ENCODE measurements at places on chromosomes 1 and 21. TPM values are rescaled to one million over a fixed set of nuclear protein-coding genes. Genes with fewer than 3 reads are reported as not detected.
A peak's percentile ranks its signal among the peaks of the same experiment; 100 is the strongest.

Gene GNG4
- 2.9 TPM for total RNA-seq

Gene DNAI4
- total RNA-seq = 24.3 TPM

Gene TTLL10
- total RNA-seq = 0.33 TPM

- no peaks in the 10 kb centered on the region for H3K36me3 ChIP-seq
- H3K4me3 ChIP-seq = no peak overlapping the region
- DNase-seq = no peak
- no peaks in the 10 kb centered on the region for H3K27me3 ChIP-seq
- no peaks in the 10 kb centered on the region for H3K4me1 ChIP-seq
- H3K27ac ChIP-seq = peak overlapping the region; percentile 85
Measured at GRCh38 chr1:31434979-31435378, 22.0 kb downstream of the SERINC2 start.

DNA sequence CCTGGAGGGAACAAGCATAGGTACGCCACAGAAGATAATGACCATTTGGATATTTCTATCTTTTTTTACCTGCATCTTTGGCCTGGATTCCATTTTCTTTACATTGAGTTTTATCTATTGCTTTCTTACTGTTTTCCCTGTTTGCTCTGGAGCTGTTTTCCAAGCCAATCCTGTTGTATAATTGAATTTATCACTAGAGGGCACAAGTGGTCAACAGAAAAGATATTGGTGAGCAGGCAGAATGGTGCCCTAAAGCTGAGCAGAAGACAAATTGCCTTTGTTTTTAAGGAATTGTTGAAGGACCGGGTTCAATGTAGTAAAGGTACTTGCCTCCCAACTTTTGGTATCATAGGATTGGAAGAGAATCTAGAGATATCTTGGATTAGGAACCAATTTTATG is 152.8 kb downstream of the PPP1R12B start:
- no peaks in the 10 kb centered on the region for H3K4me1 ChIP-seq
- H3K4me3 ChIP-seq = no peak overlapping the region
- H3K36me3 ChIP-seq = no peaks in the 10 kb centered on the region
- DNase-seq = no peak
- H3K27me3 ChIP-seq = no peaks in the 10 kb centered on the region
- no peak overlapping the region for H3K27ac ChIP-seq

Measured in breast epithelium (tissue), 4 donors.